Tibial artery (tissue), 4 donors: ENCODE measurements at places on chromosomes 6 and 20.
A peak's percentile ranks its signal among the peaks of the same experiment; 100 is the strongest.

- DNase-seq = no peak
Observed at GRCh38 chr6:165231581-165232561, 77.5 kb downstream of the C6orf118 start.

DNA sequence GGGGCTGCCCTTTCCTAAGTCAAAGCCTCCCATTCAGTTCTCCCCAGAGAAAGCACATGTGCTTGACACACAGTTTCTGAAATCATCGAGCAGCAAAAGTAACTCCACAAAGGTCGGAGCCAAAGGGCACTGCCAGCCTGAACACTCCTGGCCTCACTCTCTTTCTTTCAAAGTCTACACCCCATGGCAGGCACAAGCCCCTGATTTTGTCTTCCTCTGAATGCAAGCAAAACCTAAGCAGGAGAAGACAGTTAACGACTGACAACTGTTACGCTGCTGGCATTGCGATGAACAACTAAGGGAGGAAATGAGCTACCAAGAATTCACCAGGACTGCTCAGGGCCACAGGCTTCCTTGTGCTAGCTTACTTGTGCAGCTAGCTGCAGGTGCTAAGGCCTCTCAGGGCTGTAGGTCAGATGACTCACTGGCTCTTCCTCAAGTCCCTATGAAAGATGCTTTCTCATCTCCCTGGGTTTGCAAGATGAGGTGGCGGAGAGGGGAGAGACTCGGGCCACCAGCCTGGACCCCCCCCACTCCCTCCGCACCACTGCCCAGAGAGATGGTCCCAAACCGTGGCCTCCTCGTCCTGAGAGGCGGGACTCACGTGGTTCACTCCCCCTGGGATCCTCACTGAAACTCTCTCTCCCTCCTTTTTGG lies 208.2 kb downstream of the DLL1 start:
- DNase-seq = peak; percentile 25

- no peak for DNase-seq
Observed at GRCh38 chr6:31293343-31293742, 21.5 kb upstream of the HLA-C start.

GRCh38 chr6:52389626-52390360 lies 27.8 kb downstream of the PAQR8 start:
- DNase-seq = no peak

GRCh38 chr6:53888931-53889330 lies 94.1 kb downstream of the LRRC1 start:
- DNase-seq = no peak

DNA sequence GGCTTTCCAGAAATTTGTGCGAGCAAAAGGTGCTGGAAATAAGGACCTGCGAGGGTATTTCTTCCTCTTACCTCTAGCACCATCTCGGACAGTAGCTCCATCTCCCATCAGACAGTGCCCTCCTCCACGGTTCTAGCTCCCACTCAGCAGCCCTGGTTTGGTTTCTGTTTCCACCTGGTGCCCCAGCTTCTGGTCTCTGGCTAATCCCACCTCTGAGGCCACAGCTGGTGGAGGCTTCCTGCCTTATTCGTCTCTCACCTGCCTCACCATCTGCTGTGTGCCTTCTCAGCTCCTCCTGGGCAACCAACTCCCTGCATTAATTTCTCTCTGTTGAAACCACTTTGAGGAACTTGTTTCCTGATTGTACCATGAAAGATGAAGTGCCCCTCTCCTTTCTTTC lies 162.4 kb upstream of the CDYL start:
- DNase-seq = no peak

DNA sequence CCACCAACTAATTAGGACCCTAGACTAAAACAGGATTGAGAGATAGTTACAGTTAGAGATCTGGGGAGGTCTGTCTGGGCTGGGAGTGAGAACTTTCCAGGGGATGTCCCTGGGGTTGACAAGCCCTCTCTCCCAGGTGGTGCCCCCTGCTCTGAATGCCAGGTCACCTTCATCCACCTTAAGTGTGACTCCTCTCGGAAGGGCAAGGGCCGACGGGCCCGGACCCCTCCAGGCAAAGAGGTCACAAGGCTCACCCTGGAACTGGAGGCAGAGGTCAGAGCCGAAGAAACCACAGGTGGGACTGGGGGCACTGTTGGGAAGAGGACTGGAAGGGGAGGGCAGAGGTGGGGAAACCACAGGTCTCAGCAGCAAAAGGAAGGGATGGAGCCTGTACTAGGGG lies 17.0 kb upstream of the ZNF76 start:
- no peak for DNase-seq

DNA sequence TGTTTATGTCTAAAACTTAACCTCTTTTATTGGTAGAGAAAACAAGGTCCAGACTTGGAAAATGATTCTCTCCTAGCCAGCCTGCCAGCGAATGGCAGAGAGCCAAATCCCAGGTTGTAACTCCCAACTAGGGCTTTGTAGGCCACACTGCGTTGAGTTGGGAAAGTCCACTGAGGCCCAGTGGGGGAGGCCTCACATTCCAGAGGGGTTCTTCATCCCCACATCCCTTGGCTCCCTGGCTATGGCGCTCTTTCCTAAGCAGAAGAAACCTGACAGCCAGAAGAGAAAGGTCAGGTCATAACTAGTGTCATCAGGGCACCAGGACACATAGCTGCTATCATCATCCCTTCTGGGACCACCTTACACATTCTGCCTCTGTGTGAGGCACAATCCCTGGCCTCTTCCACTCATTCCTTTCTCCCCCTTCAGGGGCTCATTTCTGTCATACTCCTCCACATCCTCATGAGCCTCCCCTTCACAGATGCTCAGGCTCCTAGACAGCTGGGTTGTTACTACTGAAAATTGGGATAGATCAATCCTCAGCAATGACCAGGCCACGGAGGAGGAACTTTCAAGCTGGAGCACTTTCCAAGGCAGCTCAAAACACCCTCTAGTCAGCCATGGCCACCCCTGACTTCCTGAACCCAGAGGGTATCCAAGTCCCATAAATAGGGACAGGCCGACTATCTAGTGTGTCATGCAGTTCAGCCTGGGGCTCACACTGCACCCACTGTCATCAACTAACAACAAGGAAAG lies 48.6 kb downstream of the TCP11 start:
- DNase-seq = no peak

- DNase-seq = no peak
Observed at GRCh38 chr6:127969701-127970100, 68.8 kb upstream of the THEMIS start.

DNA sequence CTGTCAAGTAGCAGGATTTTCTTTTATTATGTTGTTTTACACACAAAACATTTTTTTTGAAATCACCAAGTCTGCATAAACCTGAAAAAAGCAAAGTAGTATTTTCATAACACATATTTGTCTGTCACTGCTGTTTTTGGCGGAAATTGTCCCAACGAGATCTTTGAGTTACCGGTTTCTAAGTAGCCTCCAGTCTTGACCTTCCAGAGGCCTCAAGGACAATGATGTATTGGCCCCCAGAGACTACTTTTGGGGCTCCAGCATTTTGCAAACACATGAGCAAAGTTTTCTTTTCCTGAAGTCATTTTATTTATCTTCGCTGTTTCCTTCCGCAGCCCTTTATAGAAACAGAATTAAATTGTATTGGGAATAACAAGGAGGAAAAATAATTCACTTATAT lies 862.6 kb downstream of the KIF16B start:
- DNase-seq = no peak

- no peak for DNase-seq
Observed at GRCh38 chr6:163751032-163751525, 336.6 kb downstream of the QKI start.

DNA sequence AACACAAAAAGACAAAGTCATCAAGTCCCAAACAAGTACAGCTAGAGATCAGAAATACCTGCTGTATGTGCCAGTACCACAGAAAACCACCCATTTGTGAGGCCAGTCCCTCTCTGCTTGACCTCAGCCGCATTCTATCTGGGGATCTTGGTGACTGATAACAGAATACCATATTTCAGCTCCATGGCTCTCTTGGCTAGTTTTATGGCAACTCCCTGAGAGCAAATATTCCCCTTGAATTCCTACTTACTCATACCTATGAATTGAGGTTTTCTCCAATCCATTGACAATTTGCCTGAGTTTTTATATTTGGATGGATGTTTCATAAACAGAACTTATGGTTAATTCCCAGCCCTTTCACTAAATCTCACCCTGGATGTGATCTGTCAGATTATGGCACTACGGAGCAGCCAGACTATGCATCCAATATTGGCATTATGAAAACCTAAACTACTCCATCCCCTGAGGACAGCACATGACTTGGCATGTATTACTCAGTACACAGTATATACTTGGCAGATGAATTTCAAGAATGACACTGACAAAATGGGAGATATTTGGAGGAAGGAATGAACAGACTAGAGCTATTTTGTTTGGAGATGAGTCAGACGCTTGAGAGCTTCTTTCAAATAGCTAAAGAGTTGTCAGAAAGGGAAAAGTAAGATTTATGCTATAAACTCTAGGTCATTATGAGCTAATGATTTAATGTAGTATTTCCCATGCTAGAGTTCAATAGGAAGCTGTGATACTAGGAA lies 95.7 kb downstream of the PRDM1 start:
- no peak for DNase-seq

- no peak for DNase-seq
Observed at GRCh38 chr6:158398252-158399024, 86.2 kb downstream of the TULP4 start.

- no peak for DNase-seq
Observed at GRCh38 chr6:453152-453551, 61.6 kb downstream of the IRF4 start.

- DNase-seq = no peak
Observed at GRCh38 chr6:113048741-113049140, 701.6 kb downstream of the RFPL4B start.

DNA sequence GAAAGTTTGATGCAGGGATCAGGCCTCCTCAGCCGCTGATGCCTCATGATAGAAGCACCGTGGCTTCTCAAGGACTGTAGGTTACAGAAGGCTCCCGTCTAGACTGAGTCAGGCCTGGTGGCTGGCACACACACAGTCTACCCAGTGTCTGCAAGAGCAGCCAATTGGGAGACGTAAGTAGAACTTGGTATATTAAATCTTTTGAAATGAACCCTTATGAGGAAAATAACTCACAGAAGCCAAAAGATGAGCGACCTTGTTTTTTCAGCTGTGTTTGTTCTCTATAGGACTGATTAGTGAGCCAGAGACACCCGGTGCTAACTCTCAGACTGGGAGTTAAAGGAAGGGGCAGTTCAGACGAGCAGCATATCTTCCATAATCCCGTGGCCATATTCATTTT lies 5.9 kb upstream of the PDE10A start:
- no peak for DNase-seq

GRCh38 chr6:53326372-53327016 lies 22.3 kb downstream of the ELOVL5 start:
- peak; percentile 77 for DNase-seq

DNA sequence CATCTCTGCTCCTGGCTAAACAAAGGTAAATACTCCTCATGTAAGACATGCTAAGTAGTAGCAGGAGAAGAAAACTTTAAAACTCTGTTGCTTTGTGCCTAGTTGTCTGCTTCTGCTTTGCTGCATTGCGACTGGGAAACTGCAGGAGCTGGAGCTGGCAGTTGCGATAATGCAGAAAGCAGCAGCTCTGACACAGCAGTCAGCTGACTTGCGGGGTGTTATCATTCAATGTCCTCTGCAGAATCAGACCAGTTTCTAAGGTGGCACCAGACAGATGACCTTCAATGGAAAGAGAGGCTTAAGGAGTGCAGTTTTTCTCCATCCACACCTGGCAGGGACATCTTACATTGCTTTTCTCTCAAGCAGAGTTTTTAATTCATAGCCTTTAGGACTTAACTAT lies 69.9 kb upstream of the SOX4 start:
- no peak for DNase-seq

GRCh38 chr6:152804150-152804549 lies 53.6 kb downstream of the VIP start:
- DNase-seq = no peak

- DNase-seq = no peak
Observed at GRCh38 chr6:9484091-9484490, 930.8 kb downstream of the TFAP2A start.

- no peak for DNase-seq
Observed at GRCh38 chr6:5634525-5634924, 372.2 kb downstream of the NRN1 start.

DNA sequence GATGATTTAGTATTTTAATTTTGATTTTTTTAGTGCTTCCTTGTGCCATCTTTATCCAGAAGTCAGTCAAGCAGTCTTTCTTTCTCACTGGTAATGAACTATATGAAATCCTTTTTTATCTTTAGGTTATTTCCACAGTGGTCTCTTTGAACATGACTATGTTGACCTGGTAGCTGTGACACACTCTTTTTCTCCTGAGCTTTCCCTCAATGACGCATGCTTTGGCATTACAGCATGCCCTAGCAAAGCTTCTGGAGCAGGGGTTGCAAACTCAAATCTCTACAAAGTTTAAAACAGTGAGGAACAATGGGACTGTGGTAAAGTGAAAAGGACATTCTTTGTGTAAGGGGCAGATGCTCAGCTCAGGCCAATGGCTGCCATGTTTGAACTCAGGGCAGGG lies 4.5 kb upstream of the PLAGL1 start:
- no peak for DNase-seq

DNA sequence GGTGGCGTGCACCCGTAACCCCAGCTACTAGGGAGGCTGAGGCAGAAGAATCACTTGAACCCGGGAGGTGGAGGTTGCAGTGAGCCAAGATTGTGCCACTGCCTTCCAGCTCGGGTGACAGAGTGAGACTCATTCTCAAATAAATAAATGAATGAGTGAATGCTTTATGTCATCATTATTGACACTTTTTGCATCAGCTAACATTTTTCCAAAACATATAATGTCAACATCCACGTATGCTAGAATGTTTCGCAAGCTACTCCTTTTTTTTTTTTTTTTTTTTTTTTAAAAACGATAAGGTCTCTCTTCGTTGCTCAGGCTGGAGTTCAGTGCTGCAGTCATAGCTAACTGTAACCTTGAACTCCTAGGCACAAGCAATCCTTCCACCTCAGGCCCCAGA lies 72.2 kb downstream of the SENP6 start:
- no peak for DNase-seq

DNA sequence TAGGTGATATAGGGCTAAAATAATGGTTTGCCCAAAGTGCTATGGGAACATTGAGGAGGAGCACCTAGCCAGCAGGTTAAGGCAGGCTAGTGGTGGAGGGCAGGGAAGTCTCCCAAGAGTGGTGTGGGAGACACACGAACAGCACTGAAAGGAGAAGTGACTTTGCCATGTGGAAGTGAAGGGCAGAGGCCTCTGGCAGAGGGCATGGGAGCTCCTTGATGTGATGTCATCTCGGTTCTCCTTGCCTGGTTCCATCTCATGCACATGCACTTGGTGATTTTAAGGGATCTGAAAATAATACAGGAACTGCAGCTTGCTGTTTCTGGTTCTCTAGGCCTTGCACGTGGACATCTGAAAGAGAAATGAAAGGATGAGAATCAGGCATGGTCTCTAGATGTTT lies 4.7 kb upstream of the MAP3K4 start:
- DNase-seq = no peak
